Cerebellum (tissue), 4 donors: ENCODE measurements at places on chromosomes 16 and 17. TPM values are rescaled to one million over a fixed set of nuclear protein-coding genes. Genes with fewer than 3 reads are reported as not detected.

DNA sequence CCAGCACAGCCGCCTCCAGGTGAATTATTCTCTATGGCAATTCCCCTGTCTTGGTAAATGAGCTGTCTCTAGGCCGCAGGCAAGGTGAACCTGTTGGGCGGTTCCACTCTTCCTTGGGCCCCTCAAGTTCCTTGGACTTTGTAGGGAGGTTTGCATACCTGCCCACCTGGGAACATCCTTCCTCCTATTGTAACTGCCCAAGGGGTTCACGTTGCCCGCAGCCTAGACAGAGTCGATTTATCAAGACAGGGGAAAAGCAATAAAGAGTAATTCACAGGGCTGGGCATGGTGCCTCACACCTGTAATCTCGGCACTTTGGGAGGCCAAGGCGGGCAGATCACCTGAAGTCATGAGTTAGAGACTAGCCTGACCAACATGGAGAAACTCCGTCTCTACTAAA is 122.5 kb downstream of the KCNJ18 start:
- DNase-seq: no peak

ITGB4 gene
- 2.1 TPM for total RNA-seq

- DNase-seq: no peak
Measured at GRCh38 chr17:12536472-12536871, 129.2 kb upstream of the MYOCD start.

STH gene
- 4.1 TPM for total RNA-seq

GRCh38 chr16:58678716-58679115 is 5.9 kb downstream of the SLC38A7 start:
- DNase-seq: peak; percentile 75

DNA sequence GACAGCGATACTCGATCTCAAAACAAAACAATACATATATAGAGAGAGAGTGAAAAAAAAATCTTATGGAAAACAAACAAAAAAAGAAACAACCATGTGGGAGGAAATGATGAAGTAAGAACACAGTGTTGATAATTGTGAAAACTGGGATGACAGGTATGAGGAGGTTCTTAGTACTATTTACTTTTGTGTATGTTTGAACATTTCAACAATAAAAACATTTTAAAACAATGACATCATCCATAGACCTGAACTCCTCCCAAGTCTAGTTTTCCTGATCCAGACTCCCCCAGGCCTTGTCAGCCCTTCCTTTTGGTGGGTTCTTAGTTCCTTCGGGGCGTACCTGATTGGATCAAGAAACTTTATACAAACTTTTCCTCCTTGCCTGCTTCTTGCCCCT is 51.7 kb downstream of the CCDC42 start:
- no peak for DNase-seq

DOK4 gene
- 29.5 TPM for total RNA-seq

DNA sequence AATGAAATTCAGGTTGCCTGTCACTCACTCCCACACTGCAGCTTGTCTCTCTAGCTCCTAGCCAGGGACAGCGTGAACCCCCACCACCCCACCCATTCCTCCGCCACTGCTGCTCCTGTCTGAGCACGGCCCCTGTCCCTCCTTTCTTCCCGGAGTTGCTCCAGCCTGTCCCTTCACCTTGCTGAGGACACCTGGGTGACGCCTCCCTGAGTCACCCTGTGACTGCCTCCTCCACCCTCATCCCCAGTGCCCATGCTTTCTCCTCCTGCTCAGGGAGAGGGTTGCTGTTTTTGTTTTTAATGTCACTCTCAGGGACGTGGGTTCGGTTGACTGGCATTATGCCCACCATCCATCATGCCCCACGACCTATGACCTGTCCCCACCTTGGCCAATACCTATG is 25.8 kb upstream of the NAT9 start:
- no peak for DNase-seq

GRCh38 chr17:3260600-3260999 is 37.6 kb downstream of the OR3A1 start:
- DNase-seq: no peak

- no peak for DNase-seq
Measured at GRCh38 chr16:4058386-4058785, 57.9 kb downstream of the ADCY9 start.

DNA sequence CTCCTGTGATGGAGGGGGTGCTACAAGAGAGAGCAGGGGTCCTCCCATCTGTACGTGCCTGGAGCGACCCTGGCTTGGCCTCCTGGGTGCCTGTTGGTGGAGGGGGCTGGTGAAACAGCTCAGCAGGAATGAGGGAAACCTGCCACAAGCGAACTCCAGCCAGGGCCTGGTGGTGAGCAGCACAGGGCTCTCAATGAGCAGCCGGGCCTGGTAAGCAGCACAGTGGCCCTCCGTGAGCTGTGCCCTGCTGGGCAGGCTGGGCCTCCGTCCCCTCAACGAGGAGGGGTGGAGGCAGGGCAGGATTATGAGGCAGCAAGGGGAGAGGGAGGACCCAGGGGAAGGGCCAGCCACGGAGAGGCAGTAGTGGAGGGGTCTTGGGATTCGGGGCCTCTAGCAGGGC is 101.9 kb downstream of the SDK2 start:
- no peak for DNase-seq

PMP22 gene
- 20.4 TPM for total RNA-seq

DNA sequence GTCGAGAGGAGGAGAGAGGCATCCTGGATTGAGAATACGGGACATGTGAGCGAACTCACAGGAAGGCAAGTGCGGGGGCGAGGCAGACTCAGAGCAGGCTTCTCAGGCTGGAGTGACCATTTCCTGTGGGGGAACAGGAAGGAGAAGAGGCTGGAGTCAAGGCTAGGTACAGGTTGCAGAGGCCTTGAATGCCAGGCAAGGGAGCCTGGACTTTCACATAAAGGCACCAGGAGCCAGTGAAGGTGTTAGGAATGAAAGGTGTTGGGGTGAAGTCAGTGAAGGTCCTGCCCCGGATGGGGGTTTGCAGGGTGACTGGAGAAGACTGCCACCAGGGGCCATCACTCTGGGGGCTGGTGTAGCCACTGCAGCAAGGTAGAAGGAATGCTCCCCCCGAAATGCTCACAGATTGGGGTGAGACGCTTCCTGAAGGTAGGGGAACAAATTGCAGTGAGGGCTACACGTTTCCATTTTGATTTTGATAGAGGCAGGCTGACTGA is 5.3 kb upstream of the GPRC5C start:
- DNase-seq: no peak

DNA sequence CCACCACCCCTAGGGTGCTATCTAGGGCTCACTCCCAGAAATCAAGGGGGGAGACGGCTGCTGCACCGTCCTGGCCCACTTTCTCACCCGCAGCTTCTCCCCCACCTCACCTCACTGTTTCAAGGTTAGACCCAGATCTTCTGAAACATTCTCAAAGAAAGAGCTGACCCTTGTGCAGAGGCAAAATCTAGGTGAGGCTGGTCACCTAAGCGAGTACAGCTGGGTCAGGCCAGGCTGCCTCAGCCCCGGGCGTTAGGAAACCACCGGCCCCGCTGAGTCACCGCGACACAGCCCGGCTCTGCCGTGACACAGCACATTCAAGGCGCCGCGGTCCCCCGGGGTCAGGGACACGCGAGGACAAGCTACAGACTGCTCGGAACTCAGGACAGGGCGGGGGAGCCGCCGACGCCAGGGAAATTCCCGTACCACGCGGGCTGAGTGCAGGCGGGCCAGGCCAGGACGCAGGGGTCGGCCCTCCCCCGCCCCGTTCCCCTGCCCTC is 27.1 kb downstream of the GNPTG start:
- DNase-seq: peak; percentile 34

DNA sequence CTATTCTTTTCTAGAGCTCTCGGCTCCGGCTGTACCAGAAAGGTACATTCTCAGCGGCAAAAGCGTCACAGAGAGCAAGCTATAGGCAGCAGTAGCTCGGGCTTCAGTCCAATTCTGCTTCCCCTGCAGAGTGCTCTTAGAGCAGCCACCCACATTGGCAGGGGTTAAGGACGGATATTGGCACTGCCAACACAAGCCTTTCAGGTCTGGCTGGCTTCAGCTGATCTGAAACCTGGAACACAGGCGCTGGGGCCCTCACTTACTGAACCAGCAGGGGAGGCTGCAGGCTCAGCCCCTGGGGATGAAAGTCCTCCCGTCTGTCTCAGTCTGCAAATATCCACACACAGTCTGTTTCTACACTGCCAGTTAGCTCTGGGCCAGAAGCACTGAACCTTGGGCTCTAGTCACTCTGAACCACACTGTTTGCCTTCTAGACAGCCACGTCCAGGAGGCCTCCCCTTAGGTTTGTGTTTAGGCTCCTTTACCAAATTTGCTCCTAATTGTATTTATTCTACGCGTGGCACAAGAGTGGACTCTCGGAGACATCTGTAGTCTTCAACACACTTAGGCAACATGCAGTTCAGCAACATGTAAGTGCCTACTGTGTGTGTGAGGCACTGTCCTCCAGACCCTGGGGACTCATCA is 40.1 kb downstream of the HIC1 start:
- DNase-seq: peak; percentile 63

DNA sequence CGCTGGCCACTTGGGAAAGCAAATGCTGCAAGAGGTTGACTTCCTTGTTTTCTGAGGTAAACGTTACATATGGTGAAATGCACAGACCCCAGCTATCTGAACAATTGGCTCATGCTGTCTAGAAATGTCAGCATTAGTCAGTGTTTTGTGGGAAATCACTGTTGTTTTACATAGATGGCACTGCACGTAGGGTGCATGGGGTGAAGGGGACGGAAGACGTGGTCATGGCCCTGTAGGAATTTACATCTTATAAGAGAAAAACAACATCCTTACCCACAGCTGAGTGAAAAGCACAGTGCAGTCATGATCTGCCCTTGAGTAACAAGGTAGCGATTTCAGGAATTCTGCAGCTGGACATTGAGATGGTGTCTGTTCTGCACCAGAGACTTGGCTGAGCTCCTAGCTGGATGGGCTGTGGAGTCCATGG is 15.2 kb downstream of the RPTOR start:
- DNase-seq: no peak

DNA sequence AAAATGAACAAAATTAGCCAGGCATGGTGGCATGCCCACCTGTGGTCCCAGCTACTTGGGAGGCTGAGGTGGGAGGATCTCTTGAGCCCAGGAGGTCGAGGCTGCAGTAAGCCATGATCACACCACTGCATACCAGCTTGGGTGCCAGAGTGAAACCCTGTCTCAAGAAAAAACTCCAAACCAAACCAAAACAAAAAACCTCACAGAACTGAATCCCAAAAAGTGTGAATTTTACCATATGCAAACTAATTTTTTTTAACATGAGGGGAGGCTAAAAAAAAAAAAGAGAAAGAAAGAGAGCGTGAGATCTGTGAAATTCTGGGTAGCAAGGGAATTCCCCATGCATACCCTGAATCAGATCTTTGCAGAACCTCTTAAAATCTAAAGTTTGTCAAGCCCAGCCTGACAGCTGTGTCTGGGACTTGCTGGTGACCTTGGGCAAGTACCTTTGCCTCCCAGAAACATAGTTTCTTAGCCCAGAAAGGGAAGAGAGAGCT is 17.1 kb upstream of the CDH1 start:
- DNase-seq: no peak

GRCh38 chr17:49554694-49555494 is 20.8 kb upstream of the NXPH3 start:
- no peak for DNase-seq
